Activated CD4-positive, CD25-positive, alpha-beta regulatory T cell treated with anti-CD3 and anti-CD28 coated beads, Interleukin-2, amount 50 U/mL, for 72 hours (primary cell): ENCODE measurements at places on chromosomes 7 and 10.

DNA sequence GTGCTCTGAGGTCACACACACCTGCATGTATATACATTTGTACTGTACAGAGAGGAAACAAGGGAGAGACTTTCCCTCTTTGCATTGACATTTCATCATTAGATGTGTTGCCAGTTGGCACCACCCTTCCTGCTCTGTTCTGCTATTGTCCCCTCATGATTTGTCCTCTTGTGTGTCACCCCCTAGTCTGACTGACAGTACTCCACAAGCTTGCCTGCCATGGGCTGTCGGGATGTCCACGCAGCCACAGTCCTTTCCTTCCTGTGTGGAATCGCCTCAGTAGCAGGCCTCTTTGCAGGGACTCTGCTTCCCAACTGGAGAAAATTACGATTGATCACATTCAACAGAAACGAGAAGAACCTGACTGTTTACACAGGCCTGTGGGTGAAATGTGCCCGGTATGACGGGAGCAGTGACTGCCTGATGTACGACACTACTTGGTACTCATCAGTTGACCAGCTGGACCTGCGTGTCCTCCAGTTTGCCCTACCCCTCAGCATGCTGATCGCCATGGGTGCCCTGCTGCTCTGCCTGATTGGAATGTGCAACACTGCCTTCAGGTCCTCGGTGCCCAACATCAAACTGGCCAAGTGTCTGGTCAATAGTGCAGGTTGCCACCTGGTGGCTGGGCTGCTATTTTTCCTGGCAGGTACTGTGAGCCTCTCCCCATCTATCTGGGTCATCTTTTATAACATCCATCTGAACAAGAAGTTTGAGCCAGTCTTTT lies 9.4 kb downstream of the CLDN12 start:
- DNase-seq, result no peak

DNA sequence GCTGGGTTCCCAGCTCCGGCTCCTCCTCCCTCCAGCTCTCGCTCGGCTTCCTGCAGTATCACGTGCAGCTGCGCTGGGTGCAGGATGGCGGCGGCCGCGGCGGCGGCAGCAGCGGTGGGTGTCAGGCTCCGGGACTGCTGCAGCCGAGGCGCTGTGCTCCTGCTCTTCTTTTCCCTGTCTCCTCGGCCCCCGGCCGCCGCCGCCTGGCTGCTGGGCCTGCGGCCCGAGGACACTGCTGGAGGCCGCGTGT lies at the start of gene CNNM1:
Gene CNNM1 (plus strand): TSS at position 53 of the 250 bp plus-strand sequence. CDS start 32 bp downstream, at position 85.
- peak; percentile 30 for DNase-seq

- no peak for DNase-seq
These were observed 26.6 kb downstream of the RHEB start for GRCh38 chr7:151493083-151493482.

- DNase-seq, result no peak
These were observed 26.2 kb upstream of the LIMK1 start for GRCh38 chr7:74057216-74057925.

DNA sequence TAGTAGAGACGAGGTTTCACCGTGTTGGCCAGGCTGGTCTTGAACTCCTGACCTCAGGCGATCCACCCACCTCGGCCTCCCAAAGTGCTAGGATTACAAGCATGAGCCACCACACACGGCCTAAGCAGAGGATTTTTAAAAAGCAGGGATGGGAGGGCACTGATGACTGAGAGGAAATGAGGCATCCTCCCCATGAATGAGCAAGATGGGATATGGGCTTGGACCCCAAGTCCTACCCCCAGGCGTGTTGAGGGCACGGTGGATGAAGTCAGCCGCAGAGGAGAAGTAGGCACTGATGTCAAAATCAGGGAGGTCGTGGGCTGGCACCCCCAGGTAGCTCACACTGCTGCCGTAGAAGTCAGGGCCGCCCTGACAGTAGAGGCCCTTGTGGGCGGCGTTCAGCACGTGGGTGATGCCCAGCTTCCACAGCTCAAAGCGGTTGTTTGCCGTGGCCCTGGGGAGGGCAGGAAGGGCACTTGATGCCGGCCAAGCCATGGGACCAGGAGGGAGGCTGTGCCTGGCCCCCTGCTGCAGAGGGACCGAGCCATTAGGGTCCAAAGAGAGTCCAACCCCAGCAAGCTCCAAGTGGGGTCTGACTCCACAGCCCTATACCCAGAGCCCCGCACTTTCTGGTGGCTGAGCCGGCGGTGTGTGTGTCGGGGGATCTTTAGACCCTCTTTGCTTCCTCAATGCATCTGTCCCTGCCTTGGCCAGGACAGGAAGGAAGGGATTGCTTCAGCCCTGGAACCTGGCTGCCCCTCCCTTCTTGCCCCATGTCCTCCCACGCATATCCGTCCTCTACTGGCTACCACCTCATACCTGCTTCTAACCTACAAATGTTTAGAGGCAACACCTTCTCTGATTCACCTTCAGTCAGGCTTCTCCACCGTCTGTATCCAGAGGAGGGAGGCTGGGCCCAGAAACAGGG lies 3.4 kb upstream of the SAMD8 start:
- DNase-seq, result no peak

DNA sequence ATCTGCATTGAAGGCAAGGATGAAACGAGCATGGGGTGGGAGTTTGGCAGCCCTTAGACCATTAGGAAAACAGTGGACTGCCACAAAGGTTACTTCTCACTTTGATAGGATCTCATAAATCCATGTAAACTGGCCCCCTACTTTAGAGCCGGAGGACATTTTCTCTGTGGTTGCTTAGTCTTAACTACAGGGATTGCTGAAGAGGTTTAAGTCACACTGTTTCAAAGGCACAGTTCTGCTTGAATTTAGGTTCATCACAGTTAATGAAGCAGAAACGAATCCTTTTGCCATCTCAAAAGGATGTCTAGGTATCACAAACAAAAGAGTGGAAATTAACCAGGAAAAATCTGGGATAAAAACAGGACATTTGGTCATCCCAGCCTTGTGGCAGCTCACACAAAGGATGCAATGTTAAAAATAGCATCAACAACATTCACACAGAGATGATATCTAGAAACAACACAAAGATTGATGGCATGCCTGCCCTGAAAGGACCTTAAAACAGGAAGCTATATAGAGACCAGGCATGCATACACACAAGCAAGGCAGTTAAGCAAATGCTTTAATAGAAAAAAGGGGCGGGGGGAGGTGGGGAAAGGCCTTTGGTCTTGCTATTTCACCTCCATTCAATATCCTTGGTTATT lies 74.0 kb downstream of the DOCK4 start:
- DNase-seq, result no peak

DNA sequence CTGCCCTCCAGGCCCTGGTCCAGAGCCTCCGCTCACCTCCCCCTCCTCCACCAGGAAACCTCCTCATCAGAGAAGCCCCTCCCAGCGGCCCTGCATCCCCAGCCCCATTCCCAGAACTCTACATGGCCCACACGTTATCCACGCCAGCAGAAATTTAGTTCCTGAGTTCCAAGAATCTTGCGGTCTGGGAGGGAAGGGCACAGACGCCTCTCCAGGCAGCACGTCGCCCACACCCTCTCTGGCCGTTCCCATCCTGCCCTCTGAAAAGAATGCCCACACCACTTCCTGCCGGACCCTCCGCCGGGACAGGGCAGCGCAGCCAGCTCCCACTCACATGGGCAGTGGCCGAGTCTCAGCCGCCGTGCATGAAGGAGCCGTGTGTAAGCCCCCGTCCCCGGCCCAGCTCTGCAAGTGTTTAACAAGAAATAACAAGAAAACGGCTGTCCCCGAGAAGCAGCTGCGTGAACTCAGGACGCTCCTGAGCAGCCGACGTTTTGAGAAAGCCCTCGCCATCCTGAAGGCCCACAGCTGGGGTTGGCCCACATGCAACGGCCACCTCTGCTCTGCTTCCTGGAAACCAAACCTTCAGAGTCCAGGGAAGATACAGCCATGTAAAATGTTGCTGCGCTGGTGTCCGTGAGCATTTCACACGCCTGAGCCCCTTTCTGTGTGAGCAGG lies 17.4 kb downstream of the ADGRA1 start:
- no peak for DNase-seq

GRCh38 chr7:70000737-70001348 lies 402.6 kb downstream of the AUTS2 start:
- DNase-seq, result no peak

GRCh38 chr7:22934023-22934422 lies 79.9 kb downstream of the HYCC1 start:
- no peak for DNase-seq

DNA sequence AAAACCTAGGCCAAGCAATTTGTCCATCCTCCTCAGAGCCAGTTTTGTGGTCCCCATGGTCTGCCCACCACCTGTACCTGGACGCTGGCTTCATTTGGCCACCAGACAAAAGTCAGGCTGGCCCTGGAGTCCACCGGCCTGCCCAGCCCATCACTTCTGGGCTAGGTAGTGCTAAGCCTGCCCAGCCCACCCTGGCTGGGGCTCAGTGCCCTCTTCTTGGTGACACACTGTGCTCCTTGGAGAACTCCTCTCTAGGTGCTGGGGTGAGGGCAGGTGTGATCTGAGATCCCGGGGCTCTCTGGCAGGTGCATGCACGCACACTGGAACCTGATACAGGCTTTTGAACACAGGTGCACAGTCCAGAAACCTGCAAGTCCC lies 1.1 kb downstream of the AIFM2 start:
- DNase-seq, result peak; percentile 29

DNA sequence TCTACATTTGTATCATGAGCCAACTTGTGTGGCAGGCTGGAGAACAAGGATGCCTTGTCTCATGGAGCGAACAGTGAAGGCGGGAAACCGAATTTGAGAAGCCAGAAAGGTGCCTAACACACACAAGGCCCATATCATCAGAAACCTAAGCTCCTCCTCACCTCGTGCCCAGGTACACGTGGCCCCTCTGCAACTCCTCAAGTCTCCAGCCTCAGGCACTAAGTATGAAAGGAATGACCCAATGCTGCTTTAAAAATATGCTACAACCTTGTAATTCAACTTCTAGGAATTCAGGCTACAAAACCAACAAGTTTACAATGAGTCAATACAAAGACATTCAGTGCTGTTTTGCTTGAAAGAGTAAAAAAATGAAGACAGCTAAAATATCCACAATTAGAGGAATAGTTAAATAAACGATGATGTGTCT lies 95.7 kb downstream of the CDK6 start:
- no peak for DNase-seq

- DNase-seq, result peak; percentile 63
These were observed 1.7 kb upstream of the PAX2 start for GRCh38 chr10:100743626-100744135.

DNA sequence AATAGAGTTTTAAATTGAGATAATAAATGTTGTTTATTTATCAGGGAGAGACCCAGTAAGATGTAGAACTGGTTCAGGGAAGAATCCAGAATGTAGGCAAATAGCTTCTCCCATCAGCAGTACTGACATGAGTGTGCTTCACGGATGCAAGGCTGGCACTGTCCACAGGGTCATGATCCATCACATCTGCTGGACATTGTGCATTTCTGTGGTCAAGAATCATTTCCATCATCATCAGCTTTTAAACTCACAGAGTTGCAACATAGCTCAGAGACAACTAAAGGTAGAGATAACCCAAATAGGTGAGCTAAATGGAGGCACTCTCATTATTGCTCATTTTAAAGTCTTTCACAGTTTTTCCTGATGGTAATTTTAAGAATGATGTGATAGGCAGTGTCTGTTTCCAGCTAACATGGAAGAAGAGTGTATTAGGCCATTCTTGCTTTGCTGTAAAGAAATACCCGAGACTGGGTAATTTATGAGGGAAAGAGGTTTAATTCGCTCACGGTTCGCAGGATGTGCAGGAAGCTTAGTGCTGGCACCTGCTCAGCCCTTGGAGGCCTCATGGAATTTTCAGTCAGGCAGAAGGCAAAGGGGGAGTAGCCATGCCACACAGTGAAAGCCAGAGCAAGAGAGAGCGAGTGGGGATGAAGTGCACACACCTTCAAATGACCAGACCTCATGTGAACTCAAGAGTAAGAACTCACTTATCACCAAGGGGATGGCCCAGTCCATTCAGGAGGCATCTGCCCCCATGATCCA lies 80.8 kb downstream of the INPP5A start:
- DNase-seq, result no peak

- DNase-seq, result no peak
These were observed 103.1 kb upstream of the PCBD1 start for GRCh38 chr10:70991140-70992124.

DNA sequence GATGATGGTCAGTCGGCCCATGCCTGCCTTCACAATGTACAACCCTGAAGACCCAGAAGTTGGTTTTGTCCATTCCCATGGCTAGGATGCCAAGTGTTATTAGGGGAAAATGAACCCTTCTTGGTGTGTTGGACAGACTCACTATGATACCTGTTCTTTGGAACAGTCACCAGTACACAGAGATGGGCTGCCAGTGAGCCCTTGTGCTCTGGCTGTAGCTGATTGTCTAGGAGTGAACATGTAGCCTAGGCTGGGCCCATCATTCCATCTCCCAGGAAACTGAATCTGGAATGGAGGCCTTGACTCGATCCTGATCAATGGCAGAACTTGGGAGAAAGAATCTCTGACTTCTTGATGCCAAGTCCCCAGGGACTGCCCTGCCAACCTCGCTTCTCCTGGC lies 188.9 kb downstream of the EVX1 start:
- no peak for DNase-seq

GRCh38 chr7:149081914-149082313 lies 8.6 kb downstream of the ZNF786 start:
- DNase-seq, result no peak

GRCh38 chr10:79090134-79090803 lies 21.5 kb downstream of the ZMIZ1 start:
- no peak for DNase-seq

GRCh38 chr10:87095236-87095945 lies 385 bp downstream of the SHLD2 start:
- DNase-seq, result peak; percentile 78

DNA sequence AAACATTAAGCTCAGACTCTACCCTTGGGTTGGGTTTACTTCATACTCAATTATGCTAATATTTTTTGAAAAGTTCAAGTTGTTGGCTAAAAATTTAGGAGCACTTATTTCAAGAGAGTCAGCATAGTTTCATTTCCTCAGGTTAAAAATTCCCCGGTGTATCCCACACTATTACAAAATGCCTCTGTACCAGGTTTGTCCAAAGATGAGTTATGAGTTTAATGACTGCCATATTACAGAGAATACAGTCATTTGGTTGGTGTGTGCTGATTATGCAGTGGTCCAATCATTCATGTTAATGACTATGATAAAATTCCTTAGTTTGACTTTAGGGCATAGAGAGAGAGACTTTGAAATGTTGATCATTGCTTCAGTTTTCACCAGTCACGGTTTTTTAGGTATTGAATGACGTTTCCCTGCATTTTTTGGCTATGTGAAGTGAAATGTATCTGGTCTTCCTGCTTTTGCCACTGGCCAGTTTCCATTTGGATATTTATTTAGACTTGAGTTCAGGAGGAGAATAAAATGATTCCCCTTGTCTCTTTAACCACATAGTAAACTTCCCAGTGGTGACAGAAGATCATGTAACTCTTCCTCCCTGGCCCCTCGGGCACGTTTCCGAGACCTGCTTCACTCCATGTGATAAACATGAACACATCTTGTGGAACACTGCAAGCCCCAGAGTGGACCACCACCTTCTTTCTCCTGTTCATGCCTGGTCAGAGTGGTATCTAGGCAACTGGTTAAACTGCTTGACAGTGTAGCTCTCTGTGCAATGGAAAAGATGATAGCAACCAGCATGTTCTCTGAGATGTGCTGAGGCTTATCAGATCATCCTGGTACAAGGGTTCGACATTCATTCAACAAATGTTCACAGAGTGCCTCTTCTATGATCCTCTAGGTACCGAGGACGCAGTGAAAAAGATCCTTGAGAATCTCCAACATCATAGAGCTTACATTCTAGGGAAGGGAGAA lies 153.6 kb downstream of the CACNB2 start:
- DNase-seq, result no peak
